ENCODE measurements at places on chromosomes 13 and 19.

GRCh38 chr13:22278336-22278929 is 607.6 kb downstream of the FGF9 start:
- DNase-seq: no peak

DNA sequence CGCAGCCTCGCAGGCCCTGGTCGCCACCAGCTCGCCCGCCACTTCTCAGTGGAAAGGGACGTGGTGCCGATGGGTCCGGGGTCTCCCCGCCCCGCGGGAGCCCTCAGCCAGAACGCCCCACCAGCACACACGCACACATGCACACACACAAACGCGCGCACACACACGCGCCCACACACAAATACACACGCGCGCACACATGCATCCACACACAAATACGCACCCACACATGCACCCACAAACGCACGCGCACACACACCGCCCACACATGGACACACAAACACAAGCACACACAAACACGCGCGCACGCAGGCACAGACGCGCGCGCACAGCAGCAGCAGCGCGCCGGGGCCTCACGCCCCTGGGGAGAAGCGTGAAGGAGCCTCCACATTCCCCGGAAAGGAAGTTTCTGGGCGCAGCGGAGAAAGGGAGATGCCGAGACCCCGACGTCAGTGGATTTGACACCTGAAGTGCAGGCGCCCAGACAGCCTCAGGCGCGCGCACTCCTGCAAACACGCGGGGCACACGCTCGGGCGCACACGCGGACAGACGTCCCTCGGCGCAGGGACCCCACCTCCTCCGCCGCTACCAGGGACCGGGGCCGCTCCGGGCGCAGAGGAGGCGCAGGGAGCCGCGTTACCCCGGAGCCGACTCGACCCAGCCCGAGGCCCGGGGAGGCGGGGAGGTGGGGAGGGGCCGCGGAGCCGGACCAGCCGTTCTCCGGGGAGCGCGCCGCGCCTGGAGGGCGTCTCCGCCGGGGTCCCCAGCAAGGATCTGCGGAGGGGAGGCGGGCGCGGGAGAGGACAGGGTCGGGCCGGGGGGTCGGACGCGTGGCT is 622 bp downstream of the RASA3 start:
- peak; percentile 55 for DNase-seq

DNA sequence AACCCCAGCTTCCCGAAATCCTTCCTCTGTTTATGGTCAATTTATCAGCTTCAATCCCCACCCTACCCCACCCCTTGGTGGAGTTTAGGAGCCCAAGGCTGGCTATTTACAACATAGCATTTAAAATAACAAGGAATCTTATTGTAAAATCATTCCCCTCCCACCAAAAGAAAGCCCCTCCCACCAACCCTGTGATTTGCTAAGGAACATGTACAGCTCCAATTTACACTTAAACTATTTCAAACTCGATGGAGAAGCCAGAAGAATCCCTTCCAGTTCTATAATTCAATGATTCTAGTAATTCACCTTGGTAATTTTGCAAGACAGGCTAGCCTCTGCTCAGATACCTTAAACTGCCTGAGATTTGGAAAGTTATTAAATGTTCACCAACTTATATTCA is 3.0 kb downstream of the LATS2 start:
- no peak for DNase-seq

DNA sequence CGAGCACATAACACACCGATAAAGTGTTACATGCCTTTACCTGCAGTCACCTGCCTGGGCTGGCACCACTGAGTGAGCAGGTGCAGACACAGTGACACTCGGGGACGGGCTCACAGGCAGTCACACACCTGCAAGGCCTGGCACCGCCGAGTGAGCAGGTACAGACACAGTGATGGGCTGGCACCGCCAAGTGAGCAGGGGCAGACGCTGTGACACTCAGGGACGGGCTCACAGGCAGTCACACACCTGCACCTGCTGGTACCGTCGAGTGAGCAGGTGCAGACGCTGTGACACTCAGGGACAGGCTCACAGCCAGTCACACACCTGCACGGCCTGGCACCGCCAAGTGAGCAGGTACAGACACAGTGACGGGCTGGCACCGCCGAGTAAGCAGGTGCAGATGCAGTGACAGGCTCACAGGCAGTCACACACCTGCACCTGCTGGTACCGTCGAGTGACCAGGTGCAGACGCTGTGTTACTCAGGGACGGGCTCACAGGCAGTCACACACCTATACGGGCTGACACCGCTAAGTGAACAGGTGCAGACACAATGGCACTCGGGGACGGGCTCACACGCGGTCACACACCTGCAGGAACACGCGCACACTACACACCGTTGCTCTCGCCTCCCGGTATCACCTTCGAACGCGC is 470 bp downstream of the ZNF835 start:
- no peak for DNase-seq

DNA sequence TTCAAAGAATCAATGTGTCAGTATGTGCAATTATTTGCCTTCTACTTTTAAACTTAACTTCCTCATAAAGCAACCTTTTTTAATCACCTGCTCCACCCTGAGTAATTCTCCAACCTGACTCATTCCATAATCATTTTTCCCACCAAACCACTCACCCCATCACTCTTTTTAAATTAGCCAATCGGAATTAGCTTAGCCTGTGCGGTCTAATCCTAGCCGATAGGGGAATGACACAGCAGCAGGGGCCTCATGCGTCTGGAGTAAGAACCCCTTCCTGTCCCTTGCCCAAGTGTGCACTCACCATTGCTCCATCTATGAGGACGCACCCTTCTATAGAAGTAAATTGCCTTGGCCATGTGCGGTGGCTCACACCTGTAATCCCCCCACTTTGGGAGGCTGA is 27.4 kb upstream of the ZNF83 start:
- no peak for DNase-seq

DNA sequence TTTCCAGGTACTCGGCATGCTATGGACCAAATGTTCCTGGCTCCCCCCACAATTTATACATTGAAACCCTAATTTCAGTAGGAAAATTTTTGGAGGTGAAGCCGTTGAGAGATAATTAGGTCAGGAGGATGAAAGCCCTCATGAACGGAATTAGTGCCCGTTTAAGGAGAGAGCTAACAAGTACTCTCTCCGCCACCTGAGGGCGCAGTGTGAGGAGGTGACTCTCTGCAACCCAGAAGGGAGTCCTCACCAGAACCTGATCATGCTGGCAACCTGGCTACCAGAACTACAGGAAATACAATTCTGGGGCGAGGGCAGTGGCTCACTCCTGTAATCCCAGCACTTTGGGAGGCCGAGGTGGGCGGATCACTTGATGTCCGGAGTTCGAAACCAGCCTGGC is 397.8 kb downstream of the SLITRK5 start:
- no peak for DNase-seq

DNA sequence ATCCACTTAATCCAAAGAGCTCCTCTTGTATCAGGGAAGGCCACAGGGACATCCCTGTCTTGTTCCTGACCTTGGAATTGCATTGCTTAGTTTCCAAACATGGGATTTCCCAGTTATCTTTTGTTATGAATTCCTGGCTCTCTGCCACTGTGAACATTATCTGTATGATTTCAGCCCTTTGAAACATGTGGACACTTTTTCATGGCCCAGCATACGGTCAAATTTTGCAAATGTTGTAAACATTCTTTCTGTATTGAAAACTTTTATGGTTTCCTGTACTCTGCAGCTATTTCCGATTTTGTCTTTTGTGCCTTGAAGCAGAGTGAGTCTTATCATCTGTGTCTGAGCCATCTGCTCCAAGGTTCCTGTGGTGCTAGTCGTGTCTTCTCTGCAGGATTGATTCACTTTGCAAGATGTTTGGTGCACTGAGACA is 4.5 kb upstream of the CFAP97D2 start:
- DNase-seq: no peak

- DNase-seq: peak; percentile 32
Observed at GRCh38 chr19:19529783-19530422, 1.2 kb downstream of the YJEFN3 start.

DNA sequence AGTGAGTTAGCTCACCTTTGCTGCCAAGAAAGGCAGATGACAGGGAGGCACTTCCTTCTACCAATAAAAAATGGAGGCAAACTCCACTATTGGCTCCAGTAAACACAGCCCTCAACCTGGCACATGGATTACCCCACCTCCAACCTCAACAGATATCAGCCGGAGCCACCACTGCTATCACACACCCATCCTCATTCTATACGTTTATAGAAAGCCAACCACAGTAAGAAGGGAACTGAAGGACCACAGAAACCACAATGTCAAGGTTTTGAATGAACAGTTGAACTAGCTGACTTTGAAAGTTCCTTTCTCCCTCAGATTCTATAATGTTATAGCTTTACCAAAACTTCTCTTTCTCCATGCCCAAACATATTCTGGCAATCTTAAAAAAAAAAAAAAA is 526.2 kb downstream of the UQCRFS1 start:
- no peak for DNase-seq

DNA sequence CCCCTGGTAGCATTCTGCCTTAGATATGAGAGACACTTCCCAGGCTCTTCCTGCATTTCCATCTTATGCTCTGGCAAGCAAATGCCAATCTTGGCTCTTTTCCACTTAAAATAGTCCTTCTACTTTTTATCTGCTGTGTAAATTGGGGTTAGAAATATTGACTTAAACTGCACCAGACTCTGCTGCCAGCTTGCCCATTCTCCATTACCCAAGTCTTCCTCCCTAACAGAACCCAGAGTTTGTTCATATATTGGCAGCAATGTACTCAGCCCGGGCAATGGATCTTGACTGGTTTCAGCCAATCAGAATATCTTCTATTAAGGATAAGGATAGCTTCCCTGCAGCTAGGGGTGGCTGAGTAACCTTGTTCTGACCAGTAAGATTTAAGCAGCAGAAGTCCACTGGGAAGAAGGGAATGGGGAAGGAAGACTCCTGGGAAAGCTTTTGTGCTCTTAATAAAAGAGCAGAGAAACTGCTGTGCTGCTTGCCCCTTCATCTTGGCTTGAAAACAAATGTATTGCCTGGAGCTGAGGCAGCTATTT is 177.1 kb downstream of the KCNRG start:
- DNase-seq: no peak

GRCh38 chr19:23547816-23548430 is 139.1 kb downstream of the ZNF675 start:
- DNase-seq: no peak

GRCh38 chr13:65768545-65768944 is 1461.6 kb downstream of the PCDH9 start:
- DNase-seq: no peak

- no peak for DNase-seq
Observed at GRCh38 chr13:91762957-91763356, 364.5 kb downstream of the GPC5 start.

DNA sequence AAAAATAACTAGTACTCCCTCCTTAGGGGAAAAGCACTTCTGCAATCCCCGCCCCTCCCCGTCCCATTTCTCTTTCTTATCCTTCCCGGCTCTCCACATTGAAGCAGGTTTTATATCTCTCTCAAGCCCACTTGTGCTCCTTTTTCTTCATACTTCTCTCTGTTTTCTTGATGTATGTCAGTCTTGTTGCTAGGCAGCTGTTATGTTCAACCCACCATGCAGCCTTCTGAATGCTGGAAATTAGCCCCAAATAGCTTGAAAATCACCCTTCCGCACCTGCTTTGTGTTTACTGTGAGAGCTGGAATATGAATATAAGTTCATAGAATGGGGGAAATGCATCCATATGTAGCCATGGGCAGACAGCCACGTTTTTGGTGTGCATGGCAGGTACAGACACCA is 461.4 kb downstream of the MYO16 start:
- DNase-seq: no peak

GRCh38 chr19:18470787-18471186 is 32.9 kb upstream of the ISYNA1 start:
- DNase-seq: no peak

- DNase-seq: peak; percentile 37
Observed at GRCh38 chr19:19526581-19527370, 1.9 kb upstream of the YJEFN3 start.

GRCh38 chr19:5165697-5166019 is 175.0 kb downstream of the PTPRS start:
- no peak for DNase-seq

GRCh38 chr19:38395381-38396114 is 7.1 kb downstream of the SPRED3 start:
- DNase-seq: no peak

DNA sequence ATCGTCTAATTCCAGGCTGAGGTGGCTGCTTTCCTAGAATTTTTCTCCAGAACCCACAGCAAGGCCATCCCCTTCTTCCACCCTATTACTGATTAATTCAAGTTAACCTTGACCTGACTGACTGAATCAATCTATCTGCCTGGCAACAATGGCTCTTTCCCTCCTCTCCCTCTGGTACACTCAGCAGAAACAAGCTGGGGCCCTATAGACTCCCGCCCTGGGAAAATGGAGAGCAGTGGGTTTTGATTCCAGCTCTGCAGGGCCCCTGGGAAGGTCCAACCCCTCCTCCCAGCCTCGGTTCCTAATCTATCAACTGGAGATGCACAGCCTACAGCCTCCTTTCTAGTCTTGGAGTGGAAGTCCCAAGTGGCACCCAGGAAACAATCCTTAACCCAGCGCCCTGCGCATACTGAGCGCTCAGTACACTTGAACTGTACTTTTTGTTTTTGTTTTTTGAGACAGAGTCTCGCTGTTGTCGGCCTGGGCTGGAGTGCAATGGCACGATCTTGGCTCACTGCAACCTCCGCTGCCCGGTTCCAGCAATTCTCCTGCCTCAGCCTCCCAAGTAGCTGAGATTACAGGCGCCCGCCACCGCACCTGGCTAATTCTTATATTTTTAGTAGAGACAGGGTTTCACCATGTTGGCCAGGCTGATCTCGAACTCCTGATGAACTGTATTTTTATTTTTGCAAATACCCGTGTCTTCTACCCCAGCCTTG is 5.2 kb upstream of the C3 start:
- no peak for DNase-seq

GRCh38 chr19:3104708-3104983 is 10.5 kb downstream of the GNA11 start:
- DNase-seq: no peak

GRCh38 chr19:12126707-12127106 is 13.4 kb downstream of the ZNF20 start:
- no peak for DNase-seq

DNA sequence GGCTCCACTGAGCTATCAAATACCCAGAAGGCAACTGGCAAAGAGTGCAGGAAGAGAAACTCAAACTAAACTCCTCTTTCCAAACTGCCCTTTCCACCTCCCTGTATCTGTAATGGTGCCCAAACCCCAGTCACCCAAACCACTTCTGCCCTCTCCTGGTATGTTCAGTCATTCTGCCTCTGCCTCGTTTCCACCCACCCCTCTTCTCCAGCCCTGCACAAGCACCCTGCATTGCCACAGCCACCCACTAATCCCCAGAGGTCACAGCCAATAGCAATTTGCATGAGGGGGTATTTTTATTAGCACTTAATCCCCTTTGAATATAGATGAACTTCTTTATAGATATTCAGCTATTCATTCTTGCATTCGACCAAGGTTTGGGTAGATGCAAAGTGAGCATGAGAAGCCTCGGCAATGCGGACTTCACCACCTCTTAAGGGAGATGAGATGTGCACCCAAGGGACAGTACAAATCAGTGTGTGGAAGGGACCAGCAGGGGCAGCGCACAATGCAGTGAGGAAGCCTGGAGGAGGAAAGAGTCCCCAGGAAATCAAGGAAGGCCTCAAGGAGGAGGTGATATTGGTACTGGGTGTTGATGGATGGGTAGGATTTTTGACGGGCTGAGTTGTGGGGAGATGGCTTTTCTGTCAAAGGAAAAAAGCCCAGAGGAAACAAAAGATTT is 12.4 kb downstream of the TMEM272 start:
- DNase-seq: peak; percentile 32
